Substantia nigra (tissue), 51 donors: ENCODE measurements at places on chromosomes 7 and 10.

DNA sequence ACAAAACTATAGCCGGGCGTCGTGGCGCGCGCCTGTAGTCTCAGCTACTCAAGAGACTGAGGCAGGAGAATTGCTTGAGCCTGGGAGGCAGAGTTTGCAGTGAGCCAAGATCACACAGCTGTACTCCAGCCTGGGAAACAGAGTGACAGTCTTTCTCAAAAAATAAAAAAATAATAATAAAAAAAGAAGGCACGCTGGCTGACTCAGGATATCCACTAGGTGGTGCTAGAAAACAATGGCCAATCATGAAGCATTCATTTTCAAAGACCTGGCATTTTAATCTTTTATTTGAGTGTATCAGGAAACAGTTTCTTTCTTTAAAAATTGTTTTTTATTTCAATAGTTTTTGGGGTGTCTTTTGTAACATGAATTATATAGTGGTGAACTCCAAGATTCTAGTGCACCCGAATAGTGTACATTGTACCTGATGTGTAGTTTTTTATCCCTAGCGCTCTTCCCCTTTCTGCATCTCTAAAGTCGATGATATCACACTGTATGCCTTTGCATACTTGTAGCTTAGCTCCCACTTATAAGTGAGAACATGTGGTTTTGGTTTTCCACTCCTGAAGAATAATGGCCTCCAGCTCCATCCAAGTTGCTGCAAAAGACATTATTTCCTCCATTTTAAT is 88.6 kb downstream of the LYZL1 start:
- no peak for DNase-seq

- no peak for DNase-seq
Measured at GRCh38 chr7:73633323-73633722, 9.0 kb upstream of the MLXIPL start.

DNA sequence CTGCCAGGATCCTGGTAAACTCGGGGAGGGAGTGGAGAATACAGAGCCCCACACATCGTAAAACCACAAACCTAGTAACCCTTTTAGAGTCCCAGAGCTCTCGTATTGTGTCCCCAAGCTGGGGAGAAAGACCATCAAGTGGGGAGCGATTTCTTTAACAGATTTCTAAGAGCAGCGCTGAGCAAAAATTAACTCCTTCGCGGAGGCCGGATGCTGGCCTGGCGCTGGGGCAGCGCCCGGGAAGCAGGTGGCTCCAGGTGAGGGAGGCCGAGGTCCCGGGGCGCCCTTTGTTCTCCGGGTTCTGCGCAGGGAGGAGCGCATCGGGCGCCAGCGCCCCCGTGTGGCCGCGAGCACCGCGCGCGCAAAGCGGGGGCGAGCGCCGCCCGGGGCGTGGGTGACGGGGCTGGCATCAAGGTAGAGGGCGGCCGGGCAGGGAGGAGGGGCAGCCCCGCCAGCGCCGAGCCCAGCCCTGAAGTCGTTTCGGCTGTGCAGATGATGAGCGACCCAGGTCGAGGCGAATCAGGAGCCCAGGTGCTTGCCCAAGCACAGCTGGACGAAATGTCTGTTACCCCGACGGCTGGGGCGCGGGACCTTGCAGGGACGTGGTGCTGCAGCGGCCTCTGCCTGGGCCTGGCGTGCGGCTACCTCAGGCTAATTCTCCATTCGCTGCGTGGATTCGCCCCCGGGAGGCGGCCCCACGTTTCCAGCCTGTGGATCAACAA is 10.4 kb upstream of the FGFR2 start:
- DNase-seq = no peak

GRCh38 chr10:10796774-10797415 is 220.8 kb upstream of the CELF2 start:
- no peak for DNase-seq

- DNase-seq = no peak
Measured at GRCh38 chr7:31935124-31936054, 134.8 kb downstream of the PDE1C start.

- DNase-seq = no peak
Measured at GRCh38 chr7:94149789-94150545, 145.8 kb upstream of the BET1 start.

- DNase-seq = no peak
Measured at GRCh38 chr10:100100651-100101184, 19.0 kb upstream of the CPN1 start.

DNA sequence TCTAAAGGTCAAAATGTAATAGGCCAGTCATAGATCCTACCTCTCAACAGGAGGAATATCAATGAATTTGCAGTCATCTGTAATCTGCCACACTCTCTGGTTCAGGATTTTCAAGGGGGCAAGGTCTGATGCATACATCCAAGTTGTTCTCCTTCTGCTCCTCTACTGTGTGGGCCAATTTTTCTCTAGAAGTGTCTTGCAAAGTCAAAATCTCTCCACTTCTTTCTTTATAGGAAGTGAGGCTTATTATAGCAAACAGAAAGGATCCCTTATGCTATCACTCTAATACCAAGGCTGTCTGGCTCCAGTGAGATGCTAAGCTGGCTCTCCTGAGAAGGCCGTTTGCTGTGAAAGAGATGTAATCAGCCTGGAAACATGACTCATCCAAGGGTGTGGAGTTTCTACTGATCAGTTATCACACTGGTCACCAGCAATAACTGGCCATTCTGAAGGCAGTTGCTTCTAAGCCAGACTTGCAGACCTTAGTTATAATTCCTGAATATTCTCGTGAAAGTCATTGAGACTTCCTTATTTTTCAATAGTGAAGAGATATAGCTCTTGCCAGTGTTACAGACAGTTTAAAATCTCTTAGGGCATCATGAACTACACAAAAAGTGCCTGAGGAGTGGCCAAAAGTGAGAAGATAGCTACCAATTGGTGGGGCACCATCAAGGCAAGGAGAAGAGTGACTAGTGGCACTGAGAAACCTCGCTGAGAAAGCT is 43.2 kb upstream of the LRGUK start:
- DNase-seq = no peak

DNA sequence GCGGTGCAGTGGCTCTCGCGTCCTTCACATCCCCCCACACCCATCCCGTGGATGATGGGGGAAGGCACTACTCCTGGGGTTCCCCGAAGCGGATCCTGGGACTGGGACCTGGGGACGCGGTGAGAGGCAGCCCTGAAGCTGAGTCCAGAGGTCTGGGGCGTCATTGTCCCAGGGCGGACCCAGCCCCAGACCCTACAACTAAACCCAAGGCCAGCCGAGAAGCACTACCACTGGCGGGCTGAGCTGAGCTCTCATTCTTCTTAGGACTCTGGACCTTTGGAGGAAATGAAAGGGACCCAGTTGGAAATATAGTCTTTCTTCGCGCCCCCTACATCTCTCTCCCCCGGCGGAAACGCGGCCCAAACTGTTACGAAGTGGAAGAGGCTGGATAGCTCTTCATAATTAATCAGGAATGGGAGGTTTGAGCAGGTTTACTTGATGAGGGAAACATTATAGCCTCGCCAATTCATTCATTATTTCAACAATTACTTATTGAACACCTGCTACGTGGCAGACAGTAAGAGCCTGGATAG is 389 bp upstream of the FBXL15 start:
- DNase-seq = no peak

DNA sequence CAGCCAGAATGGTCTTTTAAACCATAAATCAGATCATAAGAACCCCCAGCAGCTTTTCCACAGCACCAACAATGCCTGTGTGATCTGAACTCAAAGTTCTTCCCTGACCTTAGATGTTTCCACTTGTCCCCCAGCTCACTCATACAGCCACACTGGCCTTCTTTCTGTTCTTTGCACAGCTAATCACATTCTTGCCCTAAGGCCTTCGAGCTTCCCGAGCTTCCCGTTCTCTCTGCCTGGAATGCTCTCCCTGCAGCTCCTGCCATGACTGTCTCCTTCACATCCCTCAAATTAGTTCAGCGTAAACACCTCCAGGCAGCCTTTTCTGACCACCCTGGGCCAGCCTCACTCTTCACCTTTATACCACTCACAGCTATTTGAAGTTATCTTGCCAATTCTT is 166.8 kb upstream of the NFE2L3 start:
- no peak for DNase-seq

DNA sequence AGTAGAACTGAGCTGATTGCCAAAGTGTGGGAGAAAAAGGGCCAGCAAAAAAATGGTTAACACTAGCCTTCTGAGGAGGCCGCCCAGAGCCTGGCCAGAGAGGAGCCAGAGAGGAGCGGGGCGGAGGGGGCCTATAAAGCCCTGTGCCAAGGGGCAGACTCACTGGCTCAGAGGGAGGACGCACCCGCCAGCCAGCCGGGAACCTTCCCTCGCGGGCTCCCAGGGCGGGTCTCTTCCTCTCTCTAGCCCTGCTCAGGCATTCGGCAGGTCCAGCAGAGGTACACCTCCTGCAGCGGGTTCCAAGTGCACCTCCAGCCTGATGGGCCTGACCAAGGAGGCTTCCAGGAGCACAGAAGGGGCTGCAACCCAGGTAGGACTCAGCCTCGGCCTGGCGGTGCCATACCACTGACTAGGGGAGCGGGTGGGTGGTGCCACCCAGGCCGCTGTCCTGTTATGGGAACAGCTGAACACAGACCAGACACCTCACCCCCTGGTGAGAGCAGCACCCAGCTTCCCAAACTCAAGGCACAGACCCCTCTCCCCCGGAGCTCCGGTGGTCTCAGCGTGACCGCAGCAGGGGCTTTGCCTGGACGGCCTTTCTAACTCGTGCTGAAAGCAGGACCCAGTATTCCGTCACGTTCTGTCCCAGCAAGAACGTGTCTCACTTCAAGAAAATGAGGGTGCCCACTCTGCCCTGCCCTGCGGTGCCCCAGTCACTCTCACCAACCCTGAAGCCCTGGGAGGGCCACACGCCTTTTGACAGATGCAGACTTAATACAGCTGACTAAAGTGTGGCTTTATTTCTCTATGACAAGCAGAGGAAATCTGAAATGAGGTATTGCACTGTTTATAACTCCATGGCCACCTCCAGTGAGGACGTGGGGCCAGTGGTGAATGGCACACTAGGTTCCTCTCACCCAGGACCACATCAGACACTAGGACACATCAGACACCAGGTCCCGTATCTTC is at the start of gene GPER1:
Gene GPER1, plus strand, starts transcription at position 162 of the 969 bp plus-strand sequence. CDS start 3,616 bp downstream, outside the sequence.
- DNase-seq = no peak

DNA sequence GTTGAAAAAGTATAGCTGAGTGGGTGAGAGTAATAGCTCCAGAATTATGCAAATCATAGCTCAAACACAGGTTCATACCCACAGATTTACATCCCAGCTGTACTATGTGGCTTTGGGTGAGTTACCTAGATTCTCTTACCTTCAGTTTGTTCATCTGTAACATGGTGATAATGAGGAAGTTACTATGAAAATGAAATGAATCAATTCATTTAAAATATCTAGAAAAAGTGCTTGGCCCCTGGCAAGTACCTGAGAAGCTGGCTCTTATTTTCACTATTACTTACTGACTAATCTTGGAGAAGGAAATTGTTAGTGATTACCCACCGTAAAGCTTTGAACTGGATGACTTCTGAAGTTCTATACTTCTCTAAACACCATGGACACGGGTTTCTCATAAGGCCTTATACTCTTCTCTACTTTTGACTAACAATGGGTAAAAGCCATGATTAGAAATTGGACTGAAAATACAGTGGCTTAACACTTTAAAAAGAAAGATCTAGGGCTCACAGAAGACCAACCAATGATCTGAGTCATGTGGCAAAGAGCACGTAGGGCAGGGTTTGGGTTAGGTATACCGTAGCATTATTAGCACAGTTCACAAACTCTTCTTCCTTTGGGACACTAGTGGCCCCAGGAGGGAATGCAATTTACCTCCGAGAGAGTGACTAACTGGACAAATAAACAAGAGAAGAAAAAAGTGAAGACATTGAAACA is 149.2 kb downstream of the PLPP4 start:
- DNase-seq = no peak
